PC-9 (cell line): ENCODE measurements at places on chromosomes 7 and 10. TPM values are rescaled to one million over a fixed set of nuclear protein-coding genes. Genes with fewer than 3 reads are reported as not detected.

IFIT1B gene
- total RNA-seq, result not detected in 2 replicates

GRCh38 chr10:110420401-110421193 is 77.1 kb upstream of the DUSP5 start:
- DNase-seq, result peak; percentile 93

GRCh38 chr7:132895231-132895630 is 186.7 kb downstream of the CHCHD3 start:
- no peak for DNase-seq

GRCh38 chr7:128383776-128384175 is 22.3 kb upstream of the PRRT4 start:
- DNase-seq, result no peak

GRCh38 chr10:61894133-61894532 is 7.4 kb upstream of the ARID5B start:
- DNase-seq, result no peak
